ENCODE measurements at places on chromosomes 5 and 9. TPM values are rescaled to one million over a fixed set of nuclear protein-coding genes. Genes with fewer than 3 reads are reported as not detected.

Gene GRM6
- polyA plus RNA-seq = not detected

Gene IFNK
- not detected for polyA plus RNA-seq

Gene GALT
- polyA plus RNA-seq = 17.7 TPM

Gene FBP2
- polyA plus RNA-seq = 18.9 TPM

Gene TLR4
- polyA plus RNA-seq = 1.9 TPM

Gene PDGFRB
- 19.9 TPM for polyA plus RNA-seq

Gene TCF7
- 2.6 TPM for polyA plus RNA-seq

Gene PCDH12
- polyA plus RNA-seq = 1.4 TPM

Gene PCDHA11
- polyA plus RNA-seq = 0.01 TPM

Gene FGD3
- 0.45 TPM for polyA plus RNA-seq

Gene ACTL7A
- polyA plus RNA-seq = not detected

Gene PCDHAC2
- polyA plus RNA-seq = not detected

Gene KIF24
- 0.57 TPM for polyA plus RNA-seq

Gene HMCN2
- 5.0 TPM for polyA plus RNA-seq

Gene TMEM252
- not detected for polyA plus RNA-seq

Gene FOXD4
- 0.25 TPM for polyA plus RNA-seq

Gene PCDHB13
- polyA plus RNA-seq = 0.26 TPM

Gene OR1N1
- not detected for polyA plus RNA-seq

Gene PCDHB4
- 0.37 TPM for polyA plus RNA-seq

Gene SPATA31D4
- polyA plus RNA-seq = not detected

Gene CARTPT
- polyA plus RNA-seq = not detected

Gene NEURL1B
- 8.0 TPM for polyA plus RNA-seq

Gene HTR4
- not detected for polyA plus RNA-seq

Gene IL33
- 2.0 TPM for polyA plus RNA-seq

Measured in psoas muscle (tissue), 8 donors.